Frontal cortex (tissue), 4 donors: ENCODE measurements at places on chromosomes 1 and 21.

GRCh38 chr1:156144742-156145141 is 8.6 kb upstream of the SEMA4A start:
- no peak for DNase-seq

DNA sequence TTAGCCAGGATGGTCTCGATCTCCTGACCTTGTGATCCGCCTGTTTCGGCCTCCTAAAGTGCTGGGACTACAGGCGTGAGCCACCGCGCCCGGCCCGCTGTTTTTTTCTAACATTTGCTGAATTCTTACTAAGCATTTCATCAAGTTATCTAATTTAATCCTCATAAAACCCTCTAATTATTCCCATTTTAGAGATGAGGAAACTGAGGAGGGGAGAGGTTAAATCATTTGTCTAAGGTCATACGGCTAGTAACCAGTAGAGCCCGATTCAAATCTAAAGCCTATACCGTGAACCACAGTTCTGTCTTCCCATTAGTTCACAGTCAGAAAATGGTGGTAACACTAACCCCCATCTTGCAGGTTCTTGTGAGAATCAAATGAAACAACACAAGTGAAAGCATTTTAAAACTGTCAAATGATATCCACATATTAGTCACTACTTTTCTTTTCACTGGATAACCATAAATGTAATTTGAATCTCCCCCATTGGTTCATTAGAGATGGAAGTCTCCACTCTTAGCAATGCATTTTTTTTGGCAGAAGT is 10.6 kb downstream of the HEYL start:
- no peak for DNase-seq

GRCh38 chr1:11150326-11150725 is 38.8 kb upstream of the ANGPTL7 start:
- no peak for DNase-seq

DNA sequence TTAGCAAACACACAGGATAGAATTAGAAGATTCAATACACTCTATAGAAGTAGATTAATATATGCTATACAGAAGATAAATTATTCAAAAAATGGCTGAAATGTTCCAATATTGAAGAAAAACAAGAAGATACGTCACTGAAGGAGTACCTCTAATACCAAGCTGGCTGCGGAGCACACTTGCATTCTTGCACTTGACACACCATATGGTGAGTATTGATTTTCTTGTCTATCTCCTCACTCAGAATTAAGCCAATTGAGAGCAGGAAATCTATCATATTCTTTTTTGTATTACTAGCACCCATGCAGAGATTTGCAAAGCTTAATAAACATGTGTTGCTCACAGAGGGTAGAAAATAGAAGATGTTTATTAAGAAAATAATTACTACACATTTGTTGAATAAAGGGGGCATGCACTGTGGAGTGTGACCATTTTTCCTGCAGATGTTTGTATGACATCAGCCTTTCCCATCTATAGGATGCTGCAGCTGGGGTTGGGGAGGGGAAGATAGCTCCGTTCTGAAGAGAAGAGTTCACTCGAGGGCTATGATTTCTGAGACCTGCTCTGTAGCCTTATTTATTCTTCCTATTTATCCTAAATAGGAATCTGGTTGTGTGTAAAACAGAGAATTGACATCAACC is 318.1 kb downstream of the HHIPL2 start:
- no peak for DNase-seq

GRCh38 chr1:150534002-150534401 is 15.2 kb upstream of the ADAMTSL4 start:
- DNase-seq, result no peak
